ENCODE measurements at places on chromosomes 4 and X.

GRCh38 chrX:103739421-103739820, 28.7 kb downstream of the TMEM31 start:
- no peak for DNase-seq
- no peak overlapping the region for H3K27ac ChIP-seq
- H3K36me3 ChIP-seq: no peaks in the 10 kb centered on the region
- no peaks in the 10 kb centered on the region for H3K27me3 ChIP-seq
- H3K4me1 ChIP-seq: peaks cover 3% of the 10 kb centered on the region

GRCh38 chr4:27088491-27088890, 227.8 kb downstream of the STIM2 start:
- H3K27ac ChIP-seq: no peak overlapping the region
- H3K4me1 ChIP-seq: peaks cover 6% of the 10 kb centered on the region
- no peak overlapping the region for H3K4me3 ChIP-seq
- H3K27me3 ChIP-seq: peaks cover 35% of the 10 kb centered on the region
- DNase-seq: no peak

DNA sequence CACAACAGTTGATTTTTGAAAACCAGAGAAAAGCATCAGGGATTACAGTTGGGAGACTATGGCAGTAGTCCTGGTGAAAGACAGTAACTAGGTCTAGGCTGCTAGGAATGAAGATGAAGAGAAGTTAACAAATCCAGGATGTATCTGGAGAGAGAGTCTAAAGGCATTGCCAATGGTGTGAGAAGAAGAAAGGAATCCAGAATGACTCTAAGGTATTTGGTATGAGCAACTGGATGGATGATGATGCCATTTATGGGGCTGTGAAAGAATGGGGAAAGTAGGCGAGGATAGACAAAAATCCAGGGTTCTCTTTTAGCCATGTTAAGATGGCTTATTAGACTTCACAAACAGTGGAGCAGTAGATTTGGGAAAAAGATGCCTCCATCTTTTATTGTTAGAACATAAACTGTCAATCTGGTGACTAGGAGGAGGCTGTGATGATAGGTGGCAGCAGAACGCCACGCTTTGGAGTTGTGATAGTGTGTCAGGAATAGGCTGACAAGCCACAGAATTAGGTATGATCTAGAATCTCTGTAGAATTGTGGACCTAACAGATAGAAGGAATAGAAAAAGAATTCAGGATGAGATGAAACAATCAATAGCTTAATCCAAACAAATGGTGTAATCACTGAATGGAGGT, 27.3 kb upstream of the JADE1 start:
- H3K4me1 ChIP-seq: peaks cover 22% of the 10 kb centered on the region
- H3K36me3 ChIP-seq: no peaks in the 10 kb centered on the region
- no peaks in the 10 kb centered on the region for H3K27me3 ChIP-seq
- H3K27ac ChIP-seq: peak overlapping the region; percentile 1

DNA sequence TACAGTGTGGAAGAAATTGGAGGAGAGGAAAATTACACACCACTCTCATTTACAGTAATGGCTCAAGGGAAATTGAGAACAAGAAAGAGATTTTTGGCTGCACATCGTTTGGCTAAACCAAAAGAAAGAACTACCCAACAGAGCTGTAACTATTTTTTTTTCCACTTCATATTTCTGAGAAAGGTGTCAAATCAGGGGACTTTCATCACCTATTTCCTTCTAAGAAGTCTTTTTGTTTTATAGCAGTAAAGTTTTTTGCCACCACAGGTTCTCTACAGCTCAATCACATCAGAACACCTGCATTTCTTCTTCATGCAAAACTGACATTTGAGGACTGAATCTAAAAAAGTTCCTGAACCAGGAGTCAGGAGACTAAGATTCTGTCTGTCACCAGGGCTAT, 57.5 kb upstream of the TNIP3 start:
- peaks cover 2% of the 10 kb centered on the region for H3K27me3 ChIP-seq
- no peak overlapping the region for H3K27ac ChIP-seq
- H3K36me3 ChIP-seq: no peaks in the 10 kb centered on the region

DNA sequence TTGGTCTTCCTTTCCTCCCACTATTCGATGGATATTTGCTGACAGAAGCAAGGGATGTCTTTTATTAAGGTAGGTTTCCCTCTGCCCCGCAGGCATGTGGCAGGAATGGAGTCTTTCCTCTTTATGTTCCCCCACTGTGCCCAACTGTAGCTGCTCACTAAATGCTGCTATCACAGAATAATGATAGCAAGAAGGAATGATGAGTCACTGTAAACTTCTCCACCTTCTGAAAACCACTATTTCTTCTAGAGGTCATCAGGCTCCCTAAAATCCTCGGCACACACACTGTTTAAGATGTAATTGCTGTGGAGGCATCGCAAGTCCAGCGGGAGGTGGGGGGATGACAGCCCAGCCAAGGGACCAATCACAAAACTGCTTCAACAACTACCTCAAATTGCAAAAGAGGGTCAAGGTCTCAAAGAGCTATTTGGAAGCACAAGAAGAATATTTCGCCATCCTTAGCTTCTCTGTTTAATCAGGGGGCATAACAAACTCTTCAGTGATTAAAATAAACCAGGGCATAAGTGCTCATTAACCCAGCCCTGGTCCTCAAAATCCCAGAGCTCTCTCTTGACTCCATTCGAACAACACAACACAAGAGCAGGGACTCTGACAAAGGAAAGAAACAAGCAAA, 13.9 kb downstream of the QDPR start:
- peaks cover 26% of the 10 kb centered on the region for H3K4me1 ChIP-seq
- peaks cover 25% of the 10 kb centered on the region for H3K36me3 ChIP-seq
- no peak for DNase-seq
- H3K27ac ChIP-seq: no peak overlapping the region
- no peaks in the 10 kb centered on the region for H3K27me3 ChIP-seq
- H3K4me3 ChIP-seq: no peak overlapping the region

DNA sequence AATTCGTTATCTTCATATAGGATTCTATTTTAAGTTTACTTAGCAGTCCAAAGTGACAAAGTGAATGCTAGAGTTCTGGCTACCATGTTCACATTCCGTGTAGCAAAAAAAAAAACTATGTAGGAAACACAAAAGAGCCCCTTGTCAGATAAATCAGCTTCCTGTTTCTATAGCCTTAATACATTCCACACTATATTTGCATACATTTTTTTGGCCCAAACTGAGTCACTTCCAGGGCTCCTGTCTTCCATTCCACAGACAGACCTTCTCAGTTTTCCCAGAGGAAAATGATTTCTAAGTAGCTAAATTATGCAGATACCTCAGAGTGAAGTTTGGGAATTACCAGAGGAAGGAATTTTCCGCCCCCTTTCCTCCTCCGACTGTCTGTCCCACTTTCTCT, 841.9 kb upstream of the HS3ST1 start:
- no peak overlapping the region for H3K27ac ChIP-seq
- no peaks in the 10 kb centered on the region for H3K36me3 ChIP-seq
- no peak for DNase-seq
- H3K27me3 ChIP-seq: no peaks in the 10 kb centered on the region

- H3K36me3 ChIP-seq: no peaks in the 10 kb centered on the region
Measured at GRCh38 chrX:94635003-94635402, 961.0 kb downstream of the FAM133A start.

DNA sequence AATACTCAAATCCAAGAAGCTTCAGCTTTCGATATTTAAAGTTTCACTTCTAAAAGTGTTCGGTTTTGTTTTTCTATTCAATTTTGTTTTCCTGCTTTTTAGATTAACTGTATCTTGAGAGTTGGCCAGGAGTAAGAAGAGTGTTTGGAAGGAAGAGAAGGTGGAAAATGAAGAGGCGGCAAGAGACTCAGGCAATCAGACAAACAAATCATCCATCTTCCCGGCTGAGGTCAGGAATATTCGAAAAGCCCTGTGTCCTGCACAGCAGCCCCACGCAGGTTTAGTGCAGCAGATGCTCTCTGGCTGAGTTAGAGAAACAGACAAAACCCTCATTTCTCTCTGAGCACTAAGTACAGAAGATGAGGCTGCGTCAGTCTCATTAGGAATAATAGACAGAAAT, 330.3 kb upstream of the NOCT start:
- peaks cover 15% of the 10 kb centered on the region for H3K4me1 ChIP-seq
- no peak for DNase-seq
- peaks cover 27% of the 10 kb centered on the region for H3K27me3 ChIP-seq
- H3K4me3 ChIP-seq: no peak overlapping the region
- H3K36me3 ChIP-seq: no peaks in the 10 kb centered on the region

DNA sequence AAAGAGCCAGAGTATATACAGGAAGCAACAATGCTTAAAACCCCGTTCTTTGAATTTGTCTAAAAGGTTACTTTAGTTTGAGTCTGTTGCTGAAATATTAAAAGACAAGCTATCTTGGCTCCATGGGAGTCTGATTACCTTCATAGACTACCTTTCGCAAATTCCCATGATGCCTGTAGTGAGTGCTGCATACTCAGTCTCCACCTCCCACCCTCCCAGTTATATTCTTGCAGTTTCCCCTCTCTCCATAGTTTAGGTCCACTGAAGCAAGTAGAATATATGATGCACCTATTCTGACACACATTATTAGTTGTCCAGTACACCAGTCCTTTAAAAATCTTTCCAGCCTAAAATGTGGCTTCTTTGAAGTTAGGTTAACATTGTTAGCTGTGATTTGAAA, 2.4 kb downstream of the CNKSR2 start:
- no peaks in the 10 kb centered on the region for H3K27me3 ChIP-seq
- no peaks in the 10 kb centered on the region for H3K4me1 ChIP-seq
- H3K36me3 ChIP-seq: no peaks in the 10 kb centered on the region
- no peak overlapping the region for H3K4me3 ChIP-seq

DNA sequence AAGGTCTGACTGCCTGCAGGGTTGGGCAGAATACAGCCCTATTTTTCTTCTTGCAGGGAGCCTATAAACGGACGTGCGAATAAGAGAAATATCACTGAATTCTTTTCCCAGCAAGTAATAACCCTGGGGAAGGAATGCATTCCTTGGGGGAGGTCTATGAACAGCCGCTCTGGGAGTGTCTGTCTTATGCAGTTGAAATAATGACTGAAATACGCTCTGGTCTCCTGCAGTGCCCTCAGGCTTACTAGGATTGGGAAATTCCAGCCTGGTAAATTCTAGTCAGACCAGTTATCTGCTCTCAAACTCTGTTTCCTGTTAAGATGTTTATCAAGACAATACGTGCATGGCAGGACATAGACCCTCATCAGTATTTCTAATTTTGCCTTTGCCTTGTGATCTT, 72.1 kb upstream of the FAM241A start:
- H3K36me3 ChIP-seq: peaks cover 17% of the 10 kb centered on the region
- no peak overlapping the region for H3K4me3 ChIP-seq
- no peaks in the 10 kb centered on the region for H3K27me3 ChIP-seq

DNA sequence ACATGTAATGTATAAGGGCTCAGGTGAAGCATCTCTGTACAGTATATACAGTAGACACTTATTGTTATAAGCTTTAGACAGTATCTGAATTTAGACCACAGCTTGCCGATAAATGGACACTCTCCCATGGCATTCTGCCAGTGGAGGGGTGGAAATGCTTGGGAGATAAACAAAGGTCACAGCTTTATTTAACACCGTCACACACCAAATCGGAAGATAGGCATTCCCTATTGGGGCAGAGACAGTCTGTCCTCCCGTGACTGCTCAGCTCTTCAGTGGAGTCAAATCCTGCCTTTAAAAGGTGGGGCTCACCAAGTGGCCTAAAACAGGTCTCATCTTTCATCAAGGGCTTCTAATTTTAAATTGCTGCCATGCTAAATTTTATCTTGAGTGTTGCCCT, 178.8 kb downstream of the CAMK2D start:
- H3K4me3 ChIP-seq: no peak overlapping the region
- H3K36me3 ChIP-seq: peaks cover 31% of the 10 kb centered on the region
- DNase-seq: no peak

DNA sequence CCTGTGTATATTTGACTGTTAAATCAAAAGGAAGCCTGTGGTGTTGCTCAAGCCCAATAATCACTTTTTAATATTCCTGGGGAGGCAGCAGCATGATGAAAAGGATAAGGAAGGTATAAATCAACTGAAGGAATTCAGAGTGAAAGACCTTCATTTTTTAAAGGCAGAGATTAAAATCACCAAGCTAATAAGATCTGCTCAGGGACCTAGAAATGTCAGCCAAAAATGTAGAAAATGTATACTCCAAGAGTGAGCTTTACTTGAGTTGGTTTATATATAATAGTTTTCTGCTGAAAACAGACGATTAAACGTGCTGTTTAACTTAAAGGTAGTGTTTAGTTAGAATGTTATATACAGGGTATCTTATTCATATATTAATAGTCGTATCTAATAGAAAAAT, 549.3 kb downstream of the IQCM start:
- H3K27me3 ChIP-seq: 0 out of 2 replicates have a peak, but pooled peaks cover 1% of the 10 kb centered on the region
- H3K27ac ChIP-seq: no peak overlapping the region
- no peak for DNase-seq
- no peak overlapping the region for H3K4me3 ChIP-seq
- no peaks in the 10 kb centered on the region for H3K36me3 ChIP-seq
- H3K4me1 ChIP-seq: no peaks in the 10 kb centered on the region

- no peak for DNase-seq
- no peak overlapping the region for H3K4me3 ChIP-seq
- no peaks in the 10 kb centered on the region for H3K4me1 ChIP-seq
- H3K27me3 ChIP-seq: no peaks in the 10 kb centered on the region
- H3K27ac ChIP-seq: no peak overlapping the region
Measured at GRCh38 chr4:117157360-117157759, 72.0 kb upstream of the TRAM1L1 start.

- no peak overlapping the region for H3K27ac ChIP-seq
- H3K4me1 ChIP-seq: no peaks in the 10 kb centered on the region
Measured at GRCh38 chr4:161345741-161346140, 818.1 kb downstream of the FSTL5 start.

- no peak overlapping the region for H3K4me3 ChIP-seq
- DNase-seq: no peak
- H3K27ac ChIP-seq: no peak overlapping the region
- H3K36me3 ChIP-seq: no peaks in the 10 kb centered on the region
- H3K4me1 ChIP-seq: no peaks in the 10 kb centered on the region
- no peaks in the 10 kb centered on the region for H3K27me3 ChIP-seq
Measured at GRCh38 chrX:43065978-43066377, 288.0 kb upstream of the PPP1R2C start.

DNA sequence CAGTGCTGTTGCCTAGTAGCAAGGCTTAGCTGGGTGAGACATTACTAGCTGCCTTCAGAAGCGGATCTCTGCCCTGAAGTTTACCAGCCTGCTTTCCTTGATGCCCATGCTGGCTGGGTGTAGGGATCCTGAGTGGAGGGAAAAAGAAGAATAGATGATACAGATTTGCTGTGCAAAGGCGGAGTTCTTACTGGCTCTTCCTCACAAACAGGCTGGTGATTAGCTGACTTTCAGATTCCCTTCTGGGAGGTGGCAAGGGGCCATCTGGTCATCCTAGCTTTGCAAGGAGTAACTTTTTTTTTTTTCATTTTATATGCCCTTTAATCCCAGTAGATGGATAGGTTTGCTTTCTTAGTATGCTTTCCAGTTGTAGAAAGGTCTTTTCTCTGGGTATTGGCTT, 44.8 kb downstream of the SMARCA5 start:
- H3K4me3 ChIP-seq: no peak overlapping the region
- H3K4me1 ChIP-seq: peaks cover 7% of the 10 kb centered on the region
- peaks cover 3% of the 10 kb centered on the region for H3K27me3 ChIP-seq

DNA sequence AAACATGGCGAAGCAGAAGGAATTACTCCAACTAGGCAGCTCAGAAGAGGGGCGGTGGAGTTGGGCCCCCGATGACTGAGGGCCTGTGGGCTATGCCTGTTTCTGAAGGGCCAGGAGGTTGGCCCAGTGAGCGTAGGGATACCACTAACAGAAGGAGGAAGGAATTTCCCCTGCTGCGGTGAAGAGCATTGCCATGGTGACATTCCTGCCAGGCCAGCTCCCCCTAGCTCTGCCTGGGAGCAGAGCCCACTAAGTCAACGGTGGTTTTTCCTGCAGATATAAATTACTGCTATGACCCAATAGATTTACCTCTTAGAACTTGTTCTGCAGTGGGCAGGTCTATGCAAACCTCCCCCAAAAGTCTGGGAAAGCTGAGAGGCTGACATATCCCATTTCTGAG, 28.9 kb upstream of the HMX1 start:
- no peak for DNase-seq
- peaks cover 33% of the 10 kb centered on the region for H3K27me3 ChIP-seq
- H3K27ac ChIP-seq: no peak overlapping the region
- no peak overlapping the region for H3K4me3 ChIP-seq
- no peaks in the 10 kb centered on the region for H3K4me1 ChIP-seq
- peaks cover 6% of the 10 kb centered on the region for H3K36me3 ChIP-seq
